Renal cortex interstitium (tissue), 15 donors: ENCODE measurements at places on chromosomes 3 and 15.

DNA sequence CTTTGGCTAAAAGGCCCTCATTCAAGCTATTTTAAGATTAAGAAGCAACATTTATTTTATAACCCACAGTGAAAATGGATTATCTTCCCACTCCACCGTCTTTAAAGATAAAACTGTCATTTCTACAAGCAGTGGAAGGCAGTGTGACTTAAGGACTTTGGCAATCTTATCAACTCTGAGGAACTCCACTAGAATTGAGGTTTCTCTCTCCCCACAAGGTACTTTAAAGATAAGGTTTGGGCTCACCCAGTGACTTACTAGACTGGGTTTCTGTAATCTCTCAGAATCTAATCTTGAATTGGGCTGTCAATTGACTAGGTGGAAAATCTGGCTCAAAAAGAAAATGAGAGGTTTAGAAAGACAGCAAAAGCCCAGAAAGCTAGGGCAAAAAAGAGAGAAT, 21.7 kb downstream of the ZNF385D start:
- no peak for DNase-seq

DNA sequence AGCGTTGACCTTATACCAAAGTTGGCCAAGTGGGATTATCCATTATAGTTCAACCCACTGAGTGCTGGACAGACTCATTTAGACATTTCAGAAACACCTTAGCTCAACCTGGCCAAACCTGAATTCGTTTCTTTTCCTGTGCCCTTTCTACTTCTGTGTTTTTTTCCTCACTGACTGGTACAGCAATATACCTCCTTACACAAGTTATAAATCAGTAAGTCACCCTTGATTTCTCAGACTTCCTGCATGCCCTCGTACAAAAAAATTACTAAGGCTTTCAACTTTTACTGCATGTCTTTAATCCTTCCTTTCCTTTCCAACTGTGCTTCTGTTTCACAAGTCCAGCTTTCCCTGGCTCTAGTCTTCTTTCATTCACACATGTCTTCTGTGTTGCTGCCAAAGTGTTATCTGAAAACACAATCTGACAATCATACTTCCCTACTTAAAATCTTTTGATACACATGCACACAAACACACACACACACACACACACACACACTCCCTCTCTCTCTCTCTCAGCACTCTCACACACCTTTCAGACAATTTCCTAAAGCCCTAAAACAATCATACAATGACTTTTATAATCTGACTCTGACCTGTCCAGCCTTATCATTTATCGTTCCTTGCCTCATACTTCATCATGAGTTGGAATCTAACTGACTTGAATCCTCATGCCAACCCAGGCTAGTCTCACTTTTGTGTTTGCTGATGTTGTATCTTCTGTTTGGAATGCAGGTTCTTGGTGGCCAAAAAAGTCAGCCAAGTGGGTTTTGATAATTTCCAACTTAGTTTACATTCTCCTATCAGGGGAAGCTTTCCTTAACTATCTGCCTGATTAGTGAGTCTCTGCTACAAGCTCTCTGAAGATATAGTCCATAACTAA, 436.4 kb downstream of the NAALADL2 start:
- no peak for DNase-seq

- DNase-seq, result no peak
Measured at GRCh38 chr15:76184650-76185035, 124.9 kb downstream of the TMEM266 start.

GRCh38 chr3:9067352-9067975, 104.2 kb upstream of the RAD18 start:
- peak; percentile 15 for DNase-seq

- no peak for DNase-seq
Measured at GRCh38 chr3:182399978-182400737, 393.1 kb upstream of the ATP11B start.

DNA sequence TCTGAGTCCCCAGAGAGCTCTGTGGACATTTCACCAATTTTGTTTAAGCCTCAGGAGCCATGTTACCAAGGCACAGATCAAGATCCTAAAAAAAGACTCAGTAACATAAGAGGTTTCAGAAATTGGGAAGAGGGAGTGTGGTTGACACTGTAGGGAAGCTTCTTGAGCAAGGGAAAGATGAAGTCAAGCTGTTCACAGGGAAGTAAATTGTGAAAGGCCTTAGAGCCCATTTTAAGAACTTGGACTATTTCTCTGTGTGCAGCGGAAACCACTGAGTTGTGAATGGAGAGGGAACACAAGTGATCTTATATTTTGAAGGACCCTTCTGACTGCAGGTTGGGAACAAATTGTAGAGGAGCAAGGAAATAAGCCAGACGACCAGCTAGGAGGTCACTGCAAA, 18.7 kb downstream of the BCL2A1 start:
- DNase-seq, result no peak

DNA sequence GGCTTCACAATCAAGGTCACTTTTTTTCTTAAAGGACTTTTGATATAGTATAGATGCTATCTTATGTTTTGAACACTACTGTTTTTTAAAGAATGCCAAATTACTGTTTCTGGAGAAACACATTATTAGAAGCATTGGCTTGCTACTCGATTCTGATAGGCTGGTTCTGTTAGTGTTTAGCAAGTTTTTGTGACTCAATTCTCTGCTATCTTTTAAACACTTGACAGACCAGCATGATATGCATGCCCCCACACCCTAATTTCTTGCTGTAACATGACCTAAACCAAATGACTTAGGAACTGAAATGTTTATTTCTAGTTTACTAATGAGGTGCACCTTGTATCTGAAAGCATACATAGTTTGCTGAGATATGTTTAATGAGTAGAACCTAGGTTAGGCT, 5.5 kb upstream of the IL20RB start:
- no peak for DNase-seq
